Left forelimb (tissue), 1 donor: ENCODE measurements at places on chromosomes 2 and 18.
A peak's percentile ranks its signal among the peaks of the same experiment; 100 is the strongest.

DNA sequence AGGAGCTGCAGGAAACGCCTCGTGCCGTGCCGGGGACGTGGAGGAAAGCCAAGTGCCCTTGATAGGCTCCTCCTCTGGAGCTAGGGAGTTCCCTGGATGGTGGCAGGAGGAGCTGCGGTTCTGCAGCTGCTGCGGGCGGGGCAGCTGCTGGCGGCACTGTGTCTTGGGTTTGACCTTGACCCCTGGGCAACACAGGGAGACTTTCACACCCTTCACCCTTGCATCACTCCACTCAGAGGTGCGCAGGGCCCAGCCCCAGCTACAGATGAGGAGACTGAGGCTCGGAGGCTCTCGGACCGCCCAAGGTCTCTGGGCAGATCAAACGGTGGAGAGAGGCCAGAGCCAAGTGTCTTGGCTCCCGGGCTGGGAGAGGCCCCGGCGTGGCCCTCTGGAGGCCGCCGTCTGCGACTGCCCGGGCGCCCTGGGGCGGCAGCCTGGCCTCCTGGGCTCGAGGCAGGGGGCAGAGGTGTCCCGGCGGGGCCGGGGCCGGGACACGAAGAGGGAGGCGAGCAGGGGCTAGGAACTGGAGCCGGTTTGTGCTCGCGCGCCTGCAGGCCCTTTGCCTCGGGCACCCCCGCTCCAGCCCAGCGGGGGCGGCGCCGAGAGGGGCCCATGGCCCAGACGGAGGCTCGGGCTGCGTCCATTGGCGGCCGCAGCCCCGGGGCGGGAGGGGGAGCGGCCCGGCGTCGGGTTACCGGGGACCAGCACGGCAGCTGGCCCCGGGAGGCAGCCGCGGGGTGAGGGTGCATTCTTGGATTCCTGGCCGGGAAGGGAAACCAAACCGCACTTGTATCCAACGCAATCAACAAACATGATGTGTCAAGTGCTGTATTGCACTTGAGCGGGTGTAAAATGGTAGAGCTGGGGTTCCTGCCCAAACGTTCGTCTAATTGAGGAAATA, 129.6 kb upstream of the SLC1A4 start:
- peak; percentile 81 for DNase-seq

DNA sequence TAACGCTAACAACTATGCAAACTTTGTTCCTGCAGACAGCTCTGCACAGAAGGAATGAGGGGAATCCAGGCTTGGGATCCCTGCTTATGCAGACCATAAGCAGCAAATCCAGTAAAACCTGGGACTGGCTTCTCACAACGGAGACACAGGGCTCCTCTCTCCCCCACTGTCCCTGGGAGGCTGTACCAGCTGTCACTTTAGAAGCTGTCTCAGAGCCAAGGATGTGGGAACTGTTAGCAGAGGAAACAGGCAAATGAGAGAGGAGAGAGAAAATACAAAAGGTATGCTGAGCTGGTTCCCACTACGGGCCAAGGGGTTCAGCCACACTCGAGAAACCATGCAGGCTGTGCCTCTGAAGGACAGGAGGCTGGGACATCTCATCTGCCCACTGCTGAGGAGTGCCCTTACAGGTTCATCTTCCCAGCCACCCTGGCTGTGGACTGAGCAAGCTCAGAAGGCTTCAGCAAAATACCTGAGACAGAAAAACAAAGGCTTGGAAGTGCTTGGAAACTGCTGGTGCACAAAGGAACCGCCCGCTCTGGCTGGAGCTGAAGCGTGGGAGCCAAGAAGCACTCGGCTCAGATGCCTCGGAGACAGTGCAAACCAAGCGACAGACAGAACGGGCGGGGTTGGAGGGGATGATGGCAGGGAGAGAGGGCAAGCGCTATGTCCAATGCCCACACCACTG, 72.5 kb downstream of the FAM210A start:
- no peak for DNase-seq

DNA sequence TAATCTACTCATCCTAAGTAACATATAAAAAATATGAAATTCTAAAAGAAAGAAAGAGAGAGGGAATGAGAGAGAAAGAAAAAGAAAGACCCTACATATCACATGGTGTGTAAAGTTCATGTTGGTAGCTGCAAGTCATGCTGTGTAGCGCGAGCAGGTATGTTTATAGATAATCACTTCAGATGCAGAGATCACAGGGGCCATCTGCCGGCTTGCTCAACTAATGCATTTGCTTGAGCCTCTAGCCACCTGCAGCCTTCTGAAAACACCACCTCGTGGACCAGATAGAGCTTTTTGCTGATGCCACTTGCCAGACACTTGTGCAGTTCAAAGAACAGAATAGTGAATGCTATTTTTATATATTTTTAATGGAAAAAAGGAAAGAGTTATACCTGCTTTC, 37.6 kb downstream of the CDH7 start:
- DNase-seq, result no peak

- DNase-seq, result no peak
Observed at GRCh38 chr2:39668576-39669080, 2.9 kb downstream of the TMEM178A start.

DNA sequence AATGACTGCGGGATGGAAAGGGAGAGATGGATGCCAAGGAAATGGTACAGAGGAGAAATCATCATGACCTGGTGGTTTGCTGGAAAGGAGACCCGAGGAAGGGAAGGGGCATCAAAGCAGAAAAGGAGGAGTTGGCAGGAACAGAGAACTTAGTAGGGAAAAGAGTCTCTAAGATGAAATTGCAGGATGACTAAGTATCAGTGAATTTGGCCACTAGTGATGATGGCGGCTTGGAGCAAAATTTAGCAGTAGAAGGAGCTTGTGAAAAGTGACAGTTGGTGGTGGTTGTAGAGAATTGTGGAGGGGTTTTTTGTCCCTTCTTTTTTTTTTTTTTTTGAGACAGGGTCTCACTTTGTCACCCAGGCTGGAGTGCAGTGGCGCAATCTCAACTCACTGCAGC, 10.1 kb downstream of the METAP1D start:
- DNase-seq, result no peak

DNA sequence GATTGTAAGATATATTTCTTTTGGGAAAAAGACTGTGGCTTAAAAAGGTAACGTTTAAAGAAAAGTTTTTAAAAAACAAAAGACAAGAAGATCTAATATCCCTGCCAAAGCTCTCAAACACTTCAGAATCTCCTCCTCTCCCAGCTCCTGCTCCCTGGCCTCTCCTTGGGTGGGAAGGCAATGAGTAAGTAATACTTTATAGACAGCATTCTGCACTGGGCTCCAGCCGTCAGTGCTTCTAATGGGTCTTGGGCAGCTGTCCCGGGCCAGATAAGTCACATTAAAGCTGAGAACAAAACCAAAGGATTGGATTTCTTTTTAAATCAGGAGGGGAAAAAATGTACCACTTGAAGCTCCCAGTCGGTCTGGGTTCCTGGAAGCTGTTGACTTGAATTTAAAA, 133.7 kb downstream of the ALPK2 start:
- no peak for DNase-seq

DNA sequence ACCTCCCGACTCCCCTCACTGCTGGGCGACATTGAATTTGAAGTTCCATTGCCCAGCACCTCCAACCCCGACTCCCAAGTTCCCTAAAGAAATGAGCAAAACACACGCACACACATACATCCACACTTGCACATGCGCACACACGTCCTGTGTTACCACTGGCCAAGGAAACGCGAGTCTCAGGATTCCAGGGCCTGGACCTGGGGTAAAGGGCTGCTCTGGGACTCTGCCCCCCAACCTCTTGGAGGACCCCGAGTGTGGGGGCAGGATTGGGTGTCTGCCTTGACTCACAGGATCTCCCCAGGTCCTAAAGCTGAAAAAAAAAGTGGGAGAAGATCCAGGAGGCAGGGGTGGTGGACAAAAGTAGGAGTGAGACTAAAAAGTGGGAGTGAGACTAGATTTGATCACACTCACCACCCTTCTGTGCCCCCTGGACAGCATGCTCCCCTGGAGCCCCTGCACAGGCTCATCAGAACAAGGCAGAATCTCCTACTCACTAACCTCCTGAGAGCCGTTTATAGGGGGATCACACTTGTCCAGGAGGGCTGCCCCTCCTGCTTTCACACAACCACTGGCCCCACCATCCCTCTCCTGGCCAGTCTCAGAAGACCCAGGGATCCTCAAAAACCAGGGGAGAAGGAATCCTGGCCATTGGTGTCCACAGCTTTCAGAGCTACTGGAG, 202.2 kb downstream of the TNS1 start:
- DNase-seq, result peak; percentile 52

DNA sequence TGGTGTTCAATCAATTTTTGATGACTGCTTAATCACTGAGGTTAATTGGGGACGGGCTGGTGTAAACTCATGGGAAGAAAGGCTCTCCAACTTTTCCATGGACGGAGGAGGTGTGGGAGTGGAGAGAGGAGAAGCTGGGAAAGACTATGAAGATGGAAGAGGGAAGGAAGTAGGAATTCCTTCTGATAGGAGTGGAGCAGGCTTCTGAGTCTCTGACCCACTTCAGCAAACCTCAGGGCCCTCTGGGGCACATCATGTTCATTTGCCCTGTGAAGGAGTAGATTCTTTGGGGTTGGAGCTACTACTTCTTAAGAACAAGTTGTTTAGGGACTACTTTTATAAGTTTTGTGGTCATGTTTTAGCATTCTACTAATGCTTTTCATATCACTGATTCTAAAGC, 87.0 kb upstream of the MAP4K3 start:
- DNase-seq, result no peak

GRCh38 chr2:195871326-195871725, 197.3 kb downstream of the DNAH7 start:
- no peak for DNase-seq

- DNase-seq, result no peak
Observed at GRCh38 chr2:200483729-200484198, 26.1 kb downstream of the KCTD18 start.

DNA sequence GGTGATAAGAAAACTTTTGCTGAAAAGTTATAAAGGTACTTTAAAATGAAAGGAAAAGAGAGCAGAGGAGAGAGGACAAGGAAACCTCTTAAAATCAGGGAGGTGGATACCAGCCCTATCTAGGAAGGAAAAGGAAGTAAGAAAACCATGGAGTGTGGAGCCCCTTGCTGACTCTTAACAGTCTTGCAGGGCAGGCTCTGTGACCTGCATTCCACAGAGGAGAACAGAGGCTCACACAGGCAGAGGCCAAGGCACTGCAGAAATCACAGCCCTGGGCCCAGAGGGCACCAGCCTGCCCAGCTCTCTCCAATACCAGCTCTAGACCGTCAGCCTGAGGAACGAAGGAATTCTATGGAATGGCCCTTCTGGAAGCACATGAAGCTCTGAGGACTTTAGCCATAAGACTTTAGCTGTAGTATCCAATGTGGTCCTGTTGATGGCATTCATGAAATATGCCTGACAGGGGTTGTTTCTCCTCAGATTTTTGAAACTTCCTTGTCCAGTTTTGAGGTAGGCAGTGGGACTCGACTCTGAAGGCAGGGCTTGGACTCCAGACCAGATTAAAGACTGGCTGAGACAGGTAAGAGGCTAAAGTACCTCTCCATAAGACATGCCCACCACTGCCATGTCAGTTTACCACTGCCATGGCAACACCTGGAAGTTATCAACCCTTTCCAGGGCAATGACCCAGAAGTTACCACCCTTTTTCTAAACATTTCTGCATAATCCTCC, 216.3 kb downstream of the ANAPC1 start:
- no peak for DNase-seq

DNA sequence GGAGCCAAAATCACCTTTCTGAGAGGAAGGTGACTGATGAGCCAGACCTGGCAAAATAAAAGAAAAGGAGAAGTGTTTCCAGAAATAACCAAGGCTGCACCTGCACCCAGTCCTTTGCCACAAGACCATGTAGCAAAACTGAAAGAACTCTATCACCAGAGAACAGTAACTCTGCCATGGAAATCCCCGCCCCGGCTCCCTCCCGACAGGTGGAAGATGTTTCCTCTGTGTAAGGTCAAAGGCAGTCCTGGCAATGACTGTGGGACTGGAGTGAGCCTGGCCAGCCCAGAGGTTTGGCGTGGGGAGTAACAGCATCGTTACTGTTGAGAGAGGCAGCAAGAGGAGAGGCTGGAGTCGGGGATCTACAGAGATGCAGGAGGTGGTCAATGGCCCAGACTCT, 42.3 kb downstream of the SPRED2 start:
- DNase-seq, result no peak

- DNase-seq, result no peak
Observed at GRCh38 chr2:38523728-38524437, 78.8 kb downstream of the HNRNPLL start.

DNA sequence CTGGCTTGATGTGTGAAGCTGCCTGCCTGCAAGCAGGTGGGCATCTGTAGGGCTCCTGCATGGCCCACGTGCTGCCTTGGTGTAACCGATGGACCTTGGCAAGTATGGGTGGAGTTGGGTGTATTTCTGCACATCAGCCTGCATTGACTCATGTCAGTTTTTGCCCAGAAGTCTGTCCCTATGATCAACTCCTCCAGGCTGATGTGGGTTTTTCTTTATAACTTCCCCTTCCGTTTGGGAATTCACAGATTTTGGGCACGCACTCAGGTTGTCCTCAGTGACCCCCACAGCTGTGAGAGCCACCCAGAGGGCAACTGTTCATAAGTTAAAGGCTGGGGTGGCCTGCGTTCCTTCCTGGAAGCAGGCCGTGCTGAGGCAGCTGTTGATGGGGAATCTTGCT, 123.3 kb downstream of the NCK2 start:
- no peak for DNase-seq
